Stimulated activated CD8-positive, alpha-beta memory T cell treated with anti-CD3 and anti-CD28 coated beads, Interleukin-7, amount 100 ng/mL, for 1 hour (primary cell): ENCODE measurements at places on chromosomes 5 and 9.
A peak's percentile ranks its signal among the peaks of the same experiment; 100 is the strongest.

DNA sequence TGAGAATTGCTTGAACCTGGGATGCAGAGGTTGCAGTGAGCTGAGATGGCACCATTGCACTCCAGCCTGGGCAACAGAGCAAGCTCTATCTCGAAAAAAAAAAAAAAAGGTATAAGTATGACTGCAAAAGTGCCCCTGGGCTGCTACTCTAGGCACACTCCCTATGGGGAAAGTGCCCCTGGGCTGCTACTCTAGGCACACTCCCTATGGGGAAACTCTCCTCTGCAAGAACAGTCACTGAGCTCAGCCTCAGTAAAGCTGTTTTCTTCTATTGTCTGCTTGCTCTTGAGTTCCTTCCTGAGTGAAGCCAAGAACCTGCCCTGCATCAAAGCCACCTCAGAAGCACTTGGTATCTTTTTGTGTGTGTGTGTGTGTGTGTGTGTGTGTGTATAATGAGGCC, 20.9 kb upstream of the TENT2 start:
- DNase-seq: no peak

DNA sequence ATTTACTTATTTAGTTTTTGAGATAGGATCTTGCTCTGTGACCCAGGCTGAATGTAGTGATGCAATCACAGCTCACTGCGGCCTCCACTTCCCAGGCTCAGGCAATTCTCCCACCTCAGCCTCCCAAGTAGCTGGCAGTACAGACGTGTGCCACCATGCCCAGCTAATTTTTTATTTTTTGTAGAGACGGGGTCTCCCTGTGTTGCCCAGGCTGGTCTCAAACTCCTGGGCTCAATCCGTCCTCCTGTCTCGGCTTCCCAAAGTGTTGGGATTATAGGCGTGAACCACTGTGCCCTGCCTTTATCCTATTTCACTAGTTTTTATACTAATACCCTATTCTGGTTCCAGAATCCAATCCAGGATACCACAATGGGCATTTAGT, 6.8 kb downstream of the RPS14 start:
- no peak for DNase-seq

DNA sequence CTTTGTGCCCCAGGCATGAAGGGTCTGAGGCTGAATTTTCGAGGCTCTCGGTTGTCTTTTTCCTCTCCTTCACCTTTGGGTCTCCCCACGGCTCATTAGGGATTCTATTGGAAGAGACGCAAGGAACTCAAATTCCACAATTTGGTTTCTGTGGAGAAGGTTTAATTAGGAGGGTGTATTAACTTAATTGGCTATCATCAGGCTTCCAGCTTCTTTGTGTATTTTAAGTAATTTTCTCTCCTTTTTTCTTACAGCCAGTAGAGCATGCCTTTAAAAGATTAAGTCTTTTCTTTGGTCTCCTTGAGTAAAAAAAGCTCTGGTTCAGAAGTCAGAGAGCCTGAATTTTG, 115.4 kb downstream of the PDZD2 start:
- DNase-seq: no peak

DNA sequence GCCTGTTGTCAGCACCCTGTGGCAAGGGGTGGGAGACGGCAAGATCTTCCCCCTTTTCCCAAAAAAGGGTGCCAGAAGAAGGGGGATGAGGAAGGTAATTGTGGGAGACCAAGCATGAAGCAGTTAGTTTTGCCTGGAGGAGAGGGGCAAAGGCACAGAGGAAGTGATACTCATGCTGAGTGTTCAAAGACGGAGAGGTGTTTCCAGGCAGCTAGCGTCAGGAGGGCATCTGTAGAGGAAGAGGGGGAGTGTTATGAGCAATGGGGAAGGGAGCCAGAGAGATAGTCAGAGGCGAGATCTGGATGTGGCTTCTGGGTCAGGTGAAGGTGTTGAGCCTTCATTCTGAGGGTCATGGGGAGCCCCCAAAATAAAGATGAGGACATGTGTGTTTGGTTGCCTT, 26.9 kb upstream of the ADAM19 start:
- no peak for DNase-seq

DNA sequence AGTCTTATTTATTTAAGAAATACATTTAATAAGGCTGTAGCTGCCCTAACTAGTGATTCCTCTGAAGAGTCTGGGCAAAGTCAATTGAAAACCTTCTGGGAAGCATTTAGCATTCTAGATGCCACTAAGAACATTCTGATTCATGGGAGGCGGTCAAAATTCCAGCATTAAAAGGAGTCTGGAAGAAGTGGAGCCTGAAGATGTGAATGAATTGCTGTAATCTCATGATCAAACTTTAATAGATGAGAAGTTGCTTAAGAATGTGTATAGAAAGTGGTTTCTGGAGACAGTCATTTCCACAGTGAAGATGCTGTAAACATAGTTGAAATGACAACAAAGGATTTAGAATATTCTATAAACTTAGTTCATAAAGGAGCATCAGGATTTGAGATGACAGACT, 61.4 kb downstream of the WDR41 start:
- DNase-seq: no peak

- DNase-seq: no peak
These were observed 248.6 kb upstream of the ANKRD55 start for GRCh38 chr5:56481428-56482357.

DNA sequence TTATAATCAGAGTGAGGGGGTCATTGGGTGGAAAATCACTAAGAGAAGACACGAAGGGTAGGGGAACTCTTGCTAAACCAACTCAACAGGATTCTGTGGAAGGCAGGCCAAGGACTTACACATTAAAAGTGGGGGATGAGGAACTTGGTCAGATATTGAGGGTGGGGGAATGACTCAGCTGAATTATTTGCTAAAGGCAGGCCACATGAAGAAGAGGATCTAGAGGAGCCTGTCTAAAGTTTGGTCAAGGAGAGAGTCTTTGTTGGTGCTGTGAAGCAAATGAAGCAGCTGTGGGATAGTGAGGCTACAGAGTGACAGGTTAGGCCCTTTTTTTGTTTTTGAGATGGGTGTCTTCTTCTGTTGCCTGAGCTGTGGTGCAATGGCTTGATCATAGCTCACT, 63.9 kb upstream of the SPRY4 start:
- no peak for DNase-seq

GRCh38 chr5:75734913-75735789, 17.9 kb upstream of the POC5 start:
- no peak for DNase-seq

GRCh38 chr9:134640506-134641172, 964 bp upstream of the COL5A1 start:
- no peak for DNase-seq

DNA sequence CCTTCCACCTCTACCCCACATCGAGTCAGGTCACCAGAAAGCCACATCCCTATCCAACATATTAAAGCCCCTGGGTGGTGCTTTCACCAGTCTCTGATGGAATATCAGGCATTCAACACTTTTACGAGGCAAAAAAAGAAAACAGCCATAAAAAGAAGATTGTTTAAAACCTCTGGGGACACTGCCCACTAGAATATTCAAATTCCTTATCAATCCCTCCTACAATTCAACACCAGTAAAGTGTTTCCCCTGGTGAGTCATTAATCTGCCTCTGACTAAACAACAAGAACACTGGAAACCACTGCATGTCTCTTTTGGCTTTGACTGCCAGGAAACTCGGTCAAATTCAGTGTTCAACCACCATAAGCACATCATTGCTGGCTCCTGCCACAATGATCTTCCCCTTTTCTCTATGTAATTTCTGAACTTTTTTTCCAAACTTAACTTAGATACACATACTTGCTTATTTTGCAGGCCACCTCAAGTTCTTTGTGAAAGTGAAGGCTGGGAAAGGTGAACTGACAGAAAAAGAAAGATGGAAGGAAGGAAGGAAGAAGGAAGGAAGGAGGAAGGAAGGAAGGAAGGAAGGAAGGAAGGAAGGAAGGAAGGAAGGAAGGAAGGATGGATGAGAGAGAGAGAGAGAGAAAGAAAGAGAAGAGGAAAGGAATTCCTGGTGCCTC, 105.3 kb downstream of the PAX5 start:
- no peak for DNase-seq

GRCh38 chr9:135075234-135076142, 12.0 kb upstream of the OLFM1 start:
- DNase-seq: no peak

- DNase-seq: no peak
These were observed 53.1 kb downstream of the TLE1 start for GRCh38 chr9:81636255-81636599.

GRCh38 chr9:36764364-36765076, 191.8 kb downstream of the MELK start:
- no peak for DNase-seq

GRCh38 chr5:65925601-65926275, 637 bp upstream of the ERBIN start:
- peak; percentile 47 for DNase-seq

GRCh38 chr5:56861893-56862485, 46.6 kb downstream of the MAP3K1 start:
- no peak for DNase-seq

DNA sequence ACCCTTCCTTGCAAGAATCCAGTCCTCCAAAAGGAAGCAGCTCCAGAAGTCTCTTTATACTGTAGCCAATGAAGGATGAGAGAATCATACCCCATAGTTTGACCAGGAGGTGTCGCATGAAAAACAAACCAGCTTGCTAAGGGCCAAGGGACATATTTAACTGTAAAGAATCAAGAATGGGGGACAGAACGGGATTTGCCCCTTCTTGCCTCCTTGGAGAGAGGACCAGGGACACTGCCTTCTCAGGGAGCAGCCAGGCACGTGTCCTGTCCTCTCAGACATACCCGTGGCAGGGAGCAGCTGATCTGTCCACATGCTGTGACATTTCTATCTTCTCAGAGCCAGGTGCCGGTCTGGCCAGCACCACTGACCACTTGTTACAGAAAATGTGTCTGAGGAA, 11.7 kb downstream of the PRUNE2 start:
- DNase-seq: no peak

GRCh38 chr5:126233256-126233655, 190.0 kb upstream of the GRAMD2B start:
- no peak for DNase-seq

GRCh38 chr5:177509991-177510566, 453 bp upstream of the DOK3 start:
- DNase-seq: no peak

GRCh38 chr5:174623433-174624019, 100.9 kb upstream of the MSX2 start:
- DNase-seq: no peak

GRCh38 chr5:164115420-164115819, 610.0 kb downstream of the MAT2B start:
- no peak for DNase-seq

DNA sequence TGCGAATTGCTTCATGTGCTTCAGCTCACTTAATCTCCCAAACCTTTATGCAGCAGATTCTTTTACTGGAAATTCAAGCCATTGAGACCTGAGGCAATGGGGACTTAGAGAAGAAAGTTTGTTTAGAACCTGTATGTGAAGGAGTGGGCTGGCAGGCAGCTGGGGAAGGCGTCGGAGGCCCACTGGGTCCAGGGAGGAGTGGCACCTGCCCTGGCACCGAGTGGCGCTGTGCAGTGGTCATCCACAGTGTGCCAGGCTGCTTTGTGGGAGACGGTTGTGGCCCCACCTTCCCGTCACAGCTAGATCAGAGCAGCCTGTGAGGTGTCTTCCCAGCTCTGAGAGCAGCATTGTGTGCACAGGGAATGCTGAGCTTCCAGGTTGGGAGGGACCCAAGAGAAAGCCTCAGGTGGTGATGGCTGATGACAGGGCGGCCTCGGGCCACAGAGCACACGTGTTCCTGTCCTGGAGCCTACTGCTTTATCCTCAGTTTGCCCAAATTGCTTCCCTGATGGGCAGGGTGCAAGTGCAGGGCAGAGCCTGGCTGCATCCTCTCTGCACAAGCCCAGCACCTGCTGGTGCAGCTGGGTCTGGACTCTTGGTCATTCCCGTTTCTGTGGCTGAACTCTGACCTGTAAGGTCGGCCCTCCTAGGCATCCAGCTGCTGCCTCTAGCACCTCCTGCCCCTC, 175.2 kb downstream of the CACNA1B start:
- DNase-seq: no peak

DNA sequence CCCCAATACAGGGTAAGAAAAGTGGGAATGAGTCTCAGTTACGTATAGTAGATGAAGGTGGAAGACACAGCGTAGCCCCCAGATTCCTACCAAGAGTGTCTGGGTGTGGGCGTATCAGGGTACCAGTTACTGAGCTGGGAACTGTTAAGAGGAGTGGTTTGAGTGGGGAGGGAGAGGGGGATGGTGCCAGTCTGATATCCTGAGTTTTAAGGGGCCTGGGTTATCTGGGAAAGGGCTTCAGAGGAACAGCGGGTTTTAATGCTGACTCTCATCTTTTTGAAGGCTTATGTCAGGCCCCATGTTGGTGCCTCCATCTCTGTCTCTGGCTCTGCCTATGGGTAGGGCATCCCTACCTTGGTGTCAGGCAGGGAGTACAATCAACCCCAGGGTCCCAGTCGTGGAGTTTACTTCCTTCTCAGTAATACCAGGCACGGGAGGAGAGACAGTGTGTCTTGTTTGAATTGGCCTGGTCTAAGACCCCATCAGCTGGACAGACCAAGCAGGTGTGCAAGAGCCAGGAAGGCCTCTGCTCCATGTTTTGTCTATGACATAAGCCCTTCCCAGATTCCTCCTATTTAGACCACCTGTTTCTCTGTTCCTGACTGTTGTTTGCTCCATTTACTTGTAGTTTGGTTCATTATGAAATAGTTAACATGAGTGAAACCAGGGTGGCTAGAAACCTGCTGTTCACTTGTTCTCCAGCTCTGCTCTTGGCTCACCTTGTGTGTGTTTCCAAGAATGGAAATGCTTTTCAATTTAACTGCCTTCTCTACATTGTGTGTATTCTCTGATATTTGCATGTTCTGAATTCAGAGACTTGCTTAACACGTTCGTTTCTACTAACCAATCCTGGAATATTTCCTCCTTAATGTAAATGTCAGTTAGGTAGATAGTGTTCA, 125.6 kb downstream of the DAB2IP start:
- DNase-seq: no peak

- DNase-seq: no peak
These were observed 392.4 kb downstream of the CTNND2 start for GRCh38 chr5:11511878-11512277.

DNA sequence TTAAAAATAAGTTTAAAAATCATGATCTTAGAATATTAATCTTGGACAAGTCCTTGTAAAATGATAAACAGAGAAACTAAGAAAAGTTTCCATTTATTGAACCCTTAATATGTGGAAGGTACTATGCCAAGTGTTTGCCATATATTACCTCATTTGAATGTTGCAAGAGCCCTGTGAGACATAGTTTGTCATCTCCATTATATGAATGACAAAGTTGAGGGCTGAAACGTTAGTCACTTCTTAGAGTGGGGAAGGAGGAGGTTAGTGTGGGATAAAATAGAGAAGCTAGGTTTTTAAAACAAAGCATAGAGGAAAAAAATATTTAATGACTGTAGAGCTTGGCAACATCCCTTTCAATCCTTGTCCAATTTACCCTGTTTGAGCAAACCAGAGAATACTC, 2.0 kb downstream of the TNC start:
- DNase-seq: no peak
